Endothelial cell (in vitro differentiated cells): ENCODE measurements at places on chromosomes 3 and 15.

GRCh38 chr15:50751394-50751793 is 14.1 kb downstream of the SPPL2A start:
- no peak for DNase-seq

DNA sequence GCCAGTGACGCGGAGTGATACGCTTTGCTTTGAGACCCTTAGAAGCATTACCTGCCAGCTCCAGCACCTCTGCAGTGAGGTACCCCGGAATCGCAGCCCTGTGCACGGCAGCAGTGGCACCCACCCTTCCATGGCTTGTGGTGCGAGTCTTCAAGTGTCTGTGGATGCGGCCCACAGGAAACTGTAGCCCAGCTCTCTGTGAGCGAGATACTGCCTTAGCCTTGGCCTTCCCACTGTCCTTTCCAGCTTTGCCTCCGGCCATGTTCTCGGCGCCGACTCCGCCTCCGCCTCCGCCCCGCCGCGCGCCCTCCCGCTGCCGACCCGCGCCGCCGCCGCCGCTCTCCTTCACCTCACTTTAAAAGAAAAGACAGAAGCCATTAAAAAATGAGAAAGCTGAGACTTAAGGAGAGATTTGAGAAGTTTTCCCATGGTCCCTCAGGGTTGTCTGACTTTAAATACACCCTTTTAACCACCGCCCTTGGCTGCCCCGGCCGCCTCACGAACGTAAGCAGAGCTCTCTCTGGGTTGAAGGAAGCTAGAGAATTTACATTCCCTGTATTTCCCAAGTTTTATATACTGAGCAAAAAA is 78.5 kb upstream of the FAM174B start:
- DNase-seq, result no peak

DNA sequence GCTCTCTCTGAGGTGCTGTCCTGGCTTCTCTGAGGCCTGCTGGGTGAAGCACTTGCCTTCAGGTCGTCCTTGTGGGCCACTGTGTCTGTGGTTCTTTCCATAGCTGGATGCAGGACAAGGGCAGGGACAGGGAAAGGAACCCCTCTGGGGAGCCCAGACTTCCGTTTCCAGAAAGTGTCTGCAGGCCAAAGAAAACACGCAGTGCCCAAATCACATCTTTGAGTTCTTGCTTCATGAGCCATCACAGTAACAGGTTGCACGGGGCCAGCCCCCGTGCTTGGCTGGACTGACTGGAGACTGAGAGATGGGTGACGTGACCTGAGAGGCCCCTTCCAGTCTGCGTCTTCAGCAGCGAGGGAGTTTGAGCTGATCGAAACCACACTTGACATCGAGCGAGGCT is 115.8 kb downstream of the GABRG3 start:
- no peak for DNase-seq

DNA sequence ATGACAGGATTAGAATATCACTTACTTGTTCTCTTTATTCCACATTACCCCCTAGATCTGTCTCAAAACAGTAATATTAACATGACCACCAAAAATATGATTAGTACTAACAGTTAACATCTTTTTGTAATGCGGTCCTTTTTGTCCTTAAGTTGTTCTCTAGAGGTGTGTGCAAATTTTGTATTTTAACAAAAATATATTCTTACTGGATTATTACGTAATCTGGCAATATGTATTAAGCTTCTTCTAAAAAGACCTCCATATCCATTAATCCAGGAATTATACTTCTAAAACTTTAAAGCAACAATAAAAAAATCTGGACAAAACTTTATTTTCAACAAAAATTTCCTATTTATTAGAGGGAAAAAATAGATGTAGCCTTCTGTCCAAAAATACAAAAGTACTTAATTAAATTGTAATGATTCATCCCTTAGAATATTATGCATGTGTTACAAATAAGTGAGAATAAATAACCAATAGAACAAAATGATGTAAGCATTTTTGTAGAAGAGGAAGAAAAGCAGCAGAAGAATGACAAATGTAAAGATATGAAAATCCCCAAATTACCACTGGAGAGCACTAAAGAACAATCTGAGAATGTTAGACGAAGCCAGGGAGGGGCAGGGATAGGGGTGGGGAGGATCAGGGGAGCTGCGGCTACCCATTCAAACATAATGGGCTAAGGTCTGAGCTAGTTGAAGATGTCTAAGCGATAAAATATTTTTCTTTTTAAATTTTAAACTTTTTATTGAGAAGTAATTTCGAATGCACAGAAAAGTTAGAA is 945.6 kb downstream of the MCTP2 start:
- no peak for DNase-seq

DNA sequence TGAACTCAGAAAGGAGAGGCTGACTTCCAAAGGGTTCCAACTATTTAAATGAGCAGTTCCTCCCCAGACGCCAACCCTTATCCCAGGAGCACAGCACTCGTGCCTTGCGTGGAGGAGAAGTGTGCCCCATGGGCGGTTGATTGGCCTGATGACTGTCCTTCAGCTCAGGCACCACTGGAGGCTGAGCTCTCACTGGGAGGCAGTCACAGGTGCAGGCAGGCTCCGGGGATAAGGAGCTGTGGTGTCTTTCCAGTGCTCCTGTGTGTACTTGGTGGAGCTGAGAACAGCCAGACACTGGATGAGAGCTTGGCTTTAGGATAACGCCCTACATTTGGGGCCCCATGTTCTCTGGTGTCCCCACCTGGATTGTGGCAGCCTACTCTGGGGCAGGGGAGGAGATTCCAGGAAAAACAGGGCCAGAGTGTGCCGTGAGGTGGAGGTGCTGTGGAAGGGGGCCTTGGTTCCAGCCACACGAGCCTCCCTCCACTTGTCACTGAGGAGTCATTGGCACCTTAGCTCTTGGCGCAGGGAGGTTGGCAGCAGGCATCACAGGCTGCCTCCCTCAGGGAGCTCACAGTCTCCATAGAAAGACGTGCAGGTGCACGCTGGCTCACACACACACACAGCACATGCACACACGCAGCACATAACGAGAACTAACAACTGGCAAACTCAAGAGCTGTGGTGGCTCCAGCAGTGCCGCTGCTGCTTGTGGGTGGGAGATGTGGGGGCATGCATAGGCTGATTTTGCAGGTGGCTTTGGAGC is 22.7 kb upstream of the EPHB3 start:
- DNase-seq, result no peak

GRCh38 chr15:35867356-35867755 is 321.4 kb upstream of the DPH6 start:
- DNase-seq, result no peak

GRCh38 chr15:80567721-80568157 is 127.4 kb upstream of the ABHD17C start:
- peak; percentile 64 for DNase-seq
